ENCODE measurements at places on chromosomes 5 and 9.

DNA sequence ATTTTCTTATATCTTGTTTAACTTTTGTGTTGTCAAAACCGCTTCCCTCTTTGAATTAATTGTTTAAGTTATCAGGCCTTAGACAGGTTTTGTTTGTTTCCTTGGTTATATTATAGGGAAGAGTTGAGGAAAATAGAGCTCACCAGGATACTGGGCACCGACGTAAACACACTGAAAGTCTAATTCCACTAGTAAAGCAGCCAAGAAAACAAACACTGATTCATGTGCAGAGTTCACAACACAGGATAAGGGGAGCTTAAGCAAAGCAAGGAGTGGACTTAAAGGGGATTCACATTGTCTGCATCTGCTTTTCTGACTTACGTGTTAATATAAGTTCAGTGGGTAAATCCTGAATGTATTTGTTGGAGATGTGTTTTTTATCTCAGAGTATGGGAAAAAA lies 139.0 kb upstream of the CDH6 start:
- DNase-seq: no peak

GRCh38 chr9:120484162-120484561 lies 95.8 kb downstream of the CDK5RAP2 start:
- DNase-seq: no peak

DNA sequence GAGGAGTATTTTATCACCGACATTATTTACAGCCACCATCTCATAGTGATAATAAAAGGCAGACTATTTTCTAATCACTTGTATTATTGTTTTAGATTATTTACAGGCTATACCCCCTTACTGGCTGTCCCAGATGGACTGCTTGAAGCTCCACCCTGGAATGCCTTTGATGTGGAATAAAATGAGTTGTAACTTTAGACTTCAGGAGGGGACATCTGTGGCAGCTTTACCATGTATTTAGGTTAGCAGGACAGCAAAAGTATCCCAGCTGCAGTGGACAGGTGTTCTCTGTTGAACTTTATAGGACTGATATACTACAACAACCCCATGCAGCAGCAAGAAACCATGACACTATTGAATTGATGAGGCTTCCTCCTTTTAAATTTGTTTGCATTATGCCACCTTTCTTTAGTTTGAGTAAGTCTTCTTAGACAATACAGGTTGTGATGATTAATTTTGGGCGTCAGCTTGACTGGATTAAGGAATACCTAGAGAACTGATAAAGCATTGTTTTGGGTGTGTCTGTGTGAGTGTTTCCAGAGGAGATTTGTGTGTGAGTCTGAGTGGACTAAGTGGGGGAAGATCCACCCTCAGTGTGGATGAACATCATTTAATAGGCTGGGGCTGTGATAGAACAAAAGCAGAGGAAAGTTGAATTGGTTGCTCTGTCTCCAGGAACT lies 29.2 kb upstream of the C9orf57 start:
- DNase-seq: no peak

DNA sequence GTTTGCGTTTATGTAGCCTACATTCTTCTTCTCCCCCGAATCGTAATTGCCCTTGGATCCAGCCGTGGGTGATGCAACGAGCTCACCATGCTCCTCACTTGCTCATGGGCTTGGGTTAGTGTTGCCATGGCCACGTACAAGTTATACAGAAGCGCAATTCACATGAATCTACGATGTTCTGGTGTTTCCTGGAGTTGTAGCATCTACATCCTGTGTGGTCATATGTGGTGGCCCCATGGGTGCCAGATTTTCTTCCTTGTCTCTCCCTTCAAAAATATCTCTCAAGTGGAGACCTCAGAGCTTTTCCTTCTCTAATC lies 115.3 kb downstream of the TLE4 start:
- no peak for DNase-seq

- no peak for DNase-seq
These were observed 309.2 kb upstream of the IRX4 start for GRCh38 chr5:2191972-2192371.

GRCh38 chr5:566636-567309 lies 42.5 kb upstream of the SLC9A3 start:
- DNase-seq: no peak

DNA sequence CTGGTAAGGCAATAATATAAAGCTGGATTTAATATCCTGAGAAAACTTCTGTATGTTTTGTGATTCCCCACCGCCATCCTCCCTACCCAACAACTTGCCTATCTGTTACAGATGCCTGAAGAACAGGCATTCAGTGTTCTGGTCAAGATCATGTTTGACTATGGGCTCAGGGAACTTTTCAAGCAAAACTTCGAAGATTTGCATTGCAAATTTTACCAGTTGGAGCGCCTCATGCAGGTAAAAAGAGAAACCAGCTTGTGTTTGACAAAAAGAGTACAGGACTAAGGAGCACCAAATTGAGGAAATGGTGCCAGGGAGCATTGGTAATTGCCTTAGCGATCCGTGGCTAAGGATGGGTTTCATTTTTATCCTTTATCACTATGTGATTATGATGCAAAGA lies 40.0 kb downstream of the GPR21 start:
- no peak for DNase-seq

DNA sequence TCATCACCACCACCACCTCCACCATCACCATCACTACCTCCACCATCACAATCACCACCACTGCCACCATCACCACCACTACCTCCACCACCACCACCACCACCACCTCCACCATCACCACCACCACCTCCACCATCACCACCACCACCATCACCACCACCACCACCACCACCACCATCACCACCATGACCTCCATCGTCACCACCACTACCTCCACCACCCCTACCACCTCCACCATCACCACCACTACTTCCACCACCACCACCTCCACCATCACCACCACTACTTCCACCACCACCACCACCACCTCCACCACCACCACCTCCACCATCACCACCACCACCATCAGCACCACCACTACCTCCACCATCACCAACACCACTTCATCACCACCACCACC lies 23.5 kb upstream of the ADCY2 start:
- no peak for DNase-seq

- DNase-seq: no peak
These were observed 688.0 kb upstream of the SEMA6A start for GRCh38 chr5:117262572-117263131.

DNA sequence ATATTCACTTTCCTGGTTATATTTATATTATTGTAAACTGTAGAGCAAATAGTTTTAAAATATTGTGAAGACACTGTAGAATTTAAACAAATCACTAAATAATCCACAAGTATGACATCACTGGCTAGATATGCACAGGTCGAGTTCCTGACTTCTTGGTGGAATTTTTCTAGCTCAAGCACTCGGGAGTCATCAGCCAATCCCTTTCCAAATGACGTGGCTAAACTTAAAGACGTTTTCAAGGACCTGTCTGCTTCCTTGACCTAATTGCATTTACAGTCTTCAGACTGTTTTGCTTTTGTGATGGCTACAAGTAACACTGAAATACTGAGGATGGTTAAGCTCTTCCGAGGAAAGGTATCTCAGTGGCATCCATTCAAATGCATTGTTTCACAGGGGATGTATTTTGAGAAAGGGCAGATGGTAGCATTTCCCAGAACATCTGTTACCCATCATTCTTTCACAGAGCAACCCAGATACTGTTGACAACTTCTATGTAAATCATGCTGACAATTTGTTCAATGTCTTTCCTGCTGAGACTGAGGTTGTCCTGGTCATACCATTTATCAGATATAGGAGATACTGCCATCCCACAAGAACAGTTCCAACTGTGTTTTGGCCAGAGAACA lies 262.8 kb downstream of the CDH10 start:
- DNase-seq: no peak

GRCh38 chr5:73369278-73369677 lies 79.3 kb downstream of the FOXD1 start:
- no peak for DNase-seq

DNA sequence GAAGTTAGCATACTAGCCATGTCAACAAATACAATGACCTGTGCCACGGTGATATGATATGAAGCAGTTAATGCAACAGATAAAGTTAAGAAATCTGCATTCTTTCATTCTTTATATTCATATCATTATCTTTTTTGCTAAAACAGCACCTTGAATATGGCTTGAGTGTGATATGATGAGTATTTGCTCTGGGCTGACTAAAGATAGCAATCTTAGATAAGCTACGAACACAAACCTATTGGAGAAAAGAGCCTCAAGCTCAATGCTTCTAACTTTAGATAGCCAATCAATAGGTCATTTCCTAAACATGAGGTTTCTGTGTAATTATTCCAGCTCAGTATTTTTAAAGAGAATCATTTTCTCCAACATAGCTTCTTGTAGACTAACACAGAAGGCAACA lies 61.7 kb downstream of the NR2F1 start:
- no peak for DNase-seq

DNA sequence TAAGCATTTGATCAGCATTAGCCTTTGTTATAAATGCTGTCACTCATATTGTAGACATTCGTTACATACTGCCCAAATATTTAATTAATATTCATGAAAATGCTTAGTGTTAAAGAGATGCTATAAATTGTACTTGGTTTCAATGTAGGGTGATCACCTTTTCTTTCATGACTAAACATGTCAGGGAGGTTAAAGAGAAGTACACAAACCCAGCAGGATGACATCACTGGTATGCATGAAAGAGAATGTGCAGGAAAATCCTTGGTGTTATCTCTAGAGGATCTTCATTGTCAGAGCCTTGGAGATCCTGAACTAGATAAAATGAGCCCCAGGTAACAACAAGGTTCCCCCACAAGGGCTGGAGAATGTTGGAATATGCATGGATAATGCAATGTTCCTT lies 33.0 kb upstream of the SV2C start:
- DNase-seq: no peak

- no peak for DNase-seq
These were observed 92.2 kb downstream of the DOCK8 start for GRCh38 chr9:306907-307306.

- no peak for DNase-seq
These were observed 60.5 kb downstream of the GABRG2 start for GRCh38 chr5:162128117-162128516.

DNA sequence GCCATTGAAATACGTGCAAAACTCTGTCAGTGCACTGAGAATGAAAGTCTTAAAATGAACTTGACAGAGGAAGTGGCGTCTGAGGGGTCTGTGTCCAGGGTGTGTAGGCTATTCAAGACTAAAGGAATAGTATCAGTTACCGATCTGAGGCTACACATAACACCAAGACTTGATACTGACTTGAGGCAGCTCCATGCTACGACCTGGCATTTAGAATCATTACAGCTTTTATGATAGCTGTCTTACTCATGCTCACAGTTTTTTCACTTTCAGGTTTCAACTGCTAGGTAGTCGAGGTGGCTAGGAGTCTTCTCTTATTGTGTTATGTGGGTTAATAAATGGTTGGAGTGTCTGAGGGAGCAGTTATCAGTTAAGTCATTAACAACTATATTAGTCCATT lies 92.8 kb upstream of the SLCO6A1 start:
- DNase-seq: no peak

GRCh38 chr9:136149337-136149736 lies 30.7 kb upstream of the TMEM250 start:
- no peak for DNase-seq

DNA sequence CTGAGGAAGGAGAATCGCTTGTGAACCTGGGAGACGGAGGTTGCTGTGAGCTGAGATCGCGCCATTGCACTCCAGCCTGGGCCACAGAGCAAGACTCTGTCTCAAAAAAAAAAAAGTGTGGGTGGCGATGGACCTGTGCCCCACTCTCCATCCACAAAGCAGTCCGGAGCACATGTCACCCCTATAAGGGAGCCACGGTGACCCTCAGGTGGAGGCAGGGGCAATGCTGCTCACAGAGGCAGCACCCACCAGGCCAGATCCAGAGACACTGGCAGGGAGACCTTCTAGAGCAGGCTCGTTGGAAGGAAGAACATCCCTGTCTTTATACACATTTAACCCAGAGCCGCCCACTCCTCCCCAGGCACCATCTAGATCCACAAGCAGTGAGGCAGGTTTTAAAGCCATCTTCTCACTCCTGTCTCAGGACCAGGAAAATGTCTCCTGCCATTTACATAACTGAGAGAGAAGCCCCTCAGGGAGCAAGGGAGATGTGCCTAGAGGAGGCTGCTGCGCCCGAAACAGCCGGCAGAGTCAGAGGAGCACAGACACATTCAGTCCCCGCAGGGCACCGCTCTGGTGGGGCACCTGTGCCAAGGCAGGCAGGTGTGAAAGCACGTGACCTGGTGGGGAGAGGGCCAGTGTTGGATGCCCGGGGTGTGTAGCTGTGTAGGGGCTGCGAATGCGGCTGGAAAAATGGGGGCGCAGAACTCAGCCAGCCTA lies 31.6 kb upstream of the ADAMTS2 start:
- no peak for DNase-seq

- DNase-seq: no peak
These were observed 108.5 kb downstream of the ZNF354C start for GRCh38 chr5:179168664-179169063.

GRCh38 chr5:83964271-83964670 lies 243.6 kb upstream of the HAPLN1 start:
- no peak for DNase-seq

DNA sequence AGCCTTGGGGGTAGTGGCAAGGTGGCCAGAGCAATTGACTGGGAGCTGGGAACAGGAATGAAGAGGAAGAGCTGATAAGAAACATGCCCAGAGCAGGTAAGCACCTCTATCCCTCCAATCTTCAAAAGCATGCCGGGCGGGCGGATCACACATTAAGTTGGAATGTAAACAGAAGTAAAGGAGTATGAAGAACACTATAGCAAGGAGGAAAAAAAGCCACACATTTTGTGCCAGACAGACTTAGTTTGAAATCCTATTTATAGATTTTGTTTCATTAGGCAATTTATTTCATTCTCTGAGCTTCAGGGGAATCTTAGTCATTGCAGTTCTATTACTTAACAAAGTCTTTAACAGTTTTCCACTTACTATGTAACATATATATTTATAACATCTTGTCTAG lies 173.9 kb upstream of the TNC start:
- no peak for DNase-seq

- no peak for DNase-seq
These were observed 5.9 kb downstream of the MED22 start for GRCh38 chr9:133342069-133342406.

DNA sequence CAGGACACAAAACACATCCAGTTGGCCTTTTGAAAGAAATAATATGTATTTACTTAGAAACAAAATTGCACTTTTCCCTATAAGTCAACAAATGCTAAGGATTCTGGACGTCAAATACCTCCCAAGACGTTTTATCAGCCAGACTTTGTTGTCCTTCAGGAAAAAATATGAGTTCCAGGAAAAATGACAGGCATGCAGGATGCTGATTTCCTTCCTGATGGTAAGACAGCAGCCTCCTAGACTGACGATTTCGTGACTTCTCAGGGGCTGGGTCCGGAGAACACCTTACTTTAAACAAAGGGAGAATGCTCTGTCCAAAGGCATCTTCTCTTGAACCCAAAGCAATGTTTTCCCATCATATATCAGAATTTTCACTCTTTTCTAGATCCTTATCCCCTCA lies 69.1 kb downstream of the IL6ST start:
- DNase-seq: no peak

All from cardiac fibroblast (primary cell).